ENCODE measurements at places on chromosomes 1 and 21.

GRCh38 chr1:244447552-244447951 lies 4.2 kb downstream of the ADSS2 start:
- no peak for DNase-seq

GRCh38 chr1:13916530-13916929 lies 216.5 kb downstream of the PRDM2 start:
- no peak for DNase-seq

- no peak for DNase-seq
These were observed 148.7 kb downstream of the PGBD5 start for GRCh38 chr1:230277201-230278025.

GRCh38 chr1:94970783-94971182 lies 43.9 kb upstream of the CNN3 start:
- DNase-seq: no peak

DNA sequence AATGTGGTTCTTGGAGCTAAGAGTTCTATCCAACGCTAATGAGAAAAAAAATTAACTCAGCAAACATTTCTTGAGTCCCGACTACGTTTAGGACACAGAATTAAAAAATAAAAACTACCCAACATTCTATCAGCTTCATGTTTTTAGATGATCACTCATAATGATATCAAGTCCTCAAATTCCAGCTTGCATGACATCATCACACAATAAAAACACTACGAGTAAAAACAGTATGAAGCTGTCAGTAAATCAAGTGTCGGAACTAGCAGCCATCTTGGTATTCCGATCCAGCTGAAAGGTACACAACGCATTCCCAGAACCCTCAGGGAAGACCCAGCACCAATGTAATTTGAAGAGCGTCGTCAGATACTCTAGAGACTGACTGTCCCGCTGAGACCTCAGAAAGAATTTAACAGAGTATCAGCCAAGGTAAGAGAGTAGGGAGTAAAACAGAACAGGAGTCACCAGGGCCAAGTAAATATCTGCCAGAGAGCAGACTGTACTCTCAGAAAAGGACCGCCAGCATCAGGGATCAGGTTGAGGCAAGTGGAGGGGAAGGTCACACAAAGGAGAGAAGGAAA lies 57.0 kb downstream of the NRIP1 start:
- no peak for DNase-seq

GRCh38 chr1:29399465-29399864 lies 163.1 kb downstream of the PTPRU start:
- no peak for DNase-seq

GRCh38 chr1:200130552-200130951 lies 103.0 kb downstream of the NR5A2 start:
- no peak for DNase-seq

DNA sequence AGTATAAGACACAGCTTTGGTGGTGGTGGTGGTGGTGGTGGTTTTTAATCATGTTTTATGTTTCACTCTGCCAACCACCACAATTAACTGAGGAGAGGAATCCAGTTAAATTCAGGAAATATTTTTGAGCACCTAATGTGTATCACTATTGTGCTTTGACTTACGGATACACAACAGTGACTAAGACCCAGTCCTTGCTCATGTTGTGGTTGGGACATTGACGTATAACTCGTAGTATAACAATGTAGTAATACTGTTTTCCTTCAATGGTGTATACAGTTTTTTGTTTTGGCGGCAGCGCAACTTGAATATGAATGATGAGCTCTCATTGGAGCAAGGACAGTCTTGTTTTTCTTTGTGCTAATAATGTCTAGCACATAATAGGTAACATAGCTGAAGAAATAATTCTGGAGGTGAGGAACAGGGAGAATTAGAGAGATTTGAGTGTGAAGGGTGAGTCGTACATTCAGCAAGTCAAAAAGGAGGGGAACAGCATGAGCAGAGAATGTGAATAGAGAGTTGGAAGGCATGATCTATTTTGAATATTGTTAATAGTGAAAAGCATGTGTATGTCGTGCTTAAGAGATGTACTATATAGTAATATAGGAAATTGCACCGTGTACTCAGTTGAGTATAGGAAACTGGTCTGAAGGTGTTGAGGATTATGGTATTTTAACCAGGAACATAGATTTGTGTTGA lies 5.5 kb downstream of the CACYBP start:
- DNase-seq: no peak

DNA sequence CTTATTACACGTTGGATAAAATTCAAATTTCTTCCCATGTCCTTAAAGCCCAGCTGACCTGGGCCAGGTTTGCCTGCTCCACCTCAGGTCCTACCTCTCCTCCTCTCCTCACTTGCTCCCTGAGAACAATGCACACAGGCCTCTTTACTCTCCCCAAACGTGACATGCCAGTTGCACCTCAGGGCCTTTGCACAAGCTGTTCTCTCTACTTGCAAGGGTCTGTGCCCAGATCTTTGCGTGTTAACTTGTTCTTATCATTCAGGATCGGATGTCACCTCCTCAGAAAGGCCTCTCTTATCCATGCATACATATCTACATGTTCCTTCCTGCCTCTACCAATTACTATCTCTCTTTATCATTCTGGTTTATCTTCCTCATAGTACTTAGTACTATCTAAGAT lies 14.7 kb upstream of the LEFTY1 start:
- DNase-seq: no peak

DNA sequence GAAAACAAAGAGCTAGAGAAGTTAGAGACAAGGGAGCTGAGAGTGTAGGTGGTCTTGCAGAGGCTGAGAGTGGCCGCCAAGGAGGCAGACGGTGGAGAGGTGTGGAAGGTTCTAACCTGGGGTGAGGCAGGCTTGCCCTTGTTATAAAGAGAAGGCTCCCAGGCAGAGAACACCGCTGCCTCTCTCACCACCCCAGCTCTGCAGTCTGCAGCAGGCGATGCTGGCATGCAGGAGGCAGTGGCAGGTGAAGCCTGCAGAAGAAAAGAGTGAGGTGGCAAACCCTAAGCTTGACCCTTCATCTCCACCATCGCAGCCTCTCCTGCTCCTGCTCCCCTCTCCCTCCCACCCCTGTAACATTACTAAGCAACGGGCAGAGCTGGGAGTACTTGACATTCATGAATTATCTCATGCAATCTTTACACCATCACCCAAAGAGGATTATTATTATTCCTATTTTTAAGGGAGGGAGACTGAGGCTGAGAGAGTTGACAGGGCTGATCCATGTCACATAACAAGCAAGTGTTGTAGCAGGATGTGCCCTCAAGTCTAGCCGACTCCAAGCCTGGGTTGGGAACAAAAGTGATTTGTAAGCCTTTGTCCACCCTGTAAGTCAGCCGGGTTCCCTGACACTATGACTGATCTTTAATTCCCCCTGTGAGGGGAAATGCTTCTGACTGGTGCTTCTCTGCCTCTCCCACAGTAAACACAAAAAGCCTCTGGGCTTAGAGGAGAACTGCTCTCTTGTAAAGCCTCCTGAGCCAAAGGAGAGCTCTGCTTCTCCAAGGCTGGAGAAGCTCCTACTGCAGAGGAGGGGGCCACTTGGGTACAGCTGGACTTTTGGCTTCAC lies 36.1 kb downstream of the KANK4 start:
- DNase-seq: no peak

GRCh38 chr1:154276797-154277196 lies 4.4 kb downstream of the HAX1 start:
- no peak for DNase-seq

DNA sequence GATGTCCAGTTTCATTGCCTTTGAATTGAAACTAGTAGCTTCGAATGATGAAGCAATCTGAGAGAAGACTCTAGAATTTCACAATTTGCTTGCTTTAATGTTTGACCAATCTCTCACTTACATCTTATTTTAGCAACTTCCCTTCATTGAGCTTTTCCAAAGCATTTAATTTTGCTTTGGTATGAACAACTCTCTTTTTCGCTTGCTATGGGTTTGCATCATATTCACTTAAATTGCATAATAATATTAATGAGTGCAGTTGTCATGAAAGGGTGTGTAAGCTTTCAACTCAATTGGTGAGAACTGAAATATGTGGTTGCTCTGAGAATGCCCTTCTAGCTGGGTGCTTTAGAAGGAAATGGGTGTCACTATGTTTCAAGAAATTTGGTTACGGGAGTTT lies 309.2 kb downstream of the HLX start:
- no peak for DNase-seq

- peak; percentile 26 for DNase-seq
These were observed 18.7 kb downstream of the STK40 start for GRCh38 chr1:36367066-36367465.

- DNase-seq: no peak
These were observed 757 bp upstream of the SPSB1 start for GRCh38 chr1:9291914-9292360.

- DNase-seq: no peak
These were observed 61.0 kb downstream of the MATN1 start for GRCh38 chr1:30662291-30662840.

DNA sequence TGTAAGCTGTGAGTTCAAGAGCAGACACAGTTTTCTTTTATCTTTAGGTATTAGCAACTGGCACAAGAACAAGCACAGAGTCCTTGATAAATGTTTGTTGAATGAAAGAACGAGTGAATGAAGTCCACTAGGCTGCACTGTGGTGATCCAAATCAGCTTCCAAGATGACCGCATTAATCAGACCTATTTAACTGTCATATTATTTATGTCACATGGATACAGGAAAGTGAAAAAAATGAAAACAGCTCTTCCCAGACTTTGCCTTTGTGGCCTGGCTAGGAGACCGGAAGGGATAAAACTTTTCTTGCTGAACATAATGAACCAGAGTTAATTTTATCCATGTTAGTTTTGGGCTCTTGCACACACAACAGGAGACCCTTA lies 261.3 kb downstream of the TNR start:
- no peak for DNase-seq

DNA sequence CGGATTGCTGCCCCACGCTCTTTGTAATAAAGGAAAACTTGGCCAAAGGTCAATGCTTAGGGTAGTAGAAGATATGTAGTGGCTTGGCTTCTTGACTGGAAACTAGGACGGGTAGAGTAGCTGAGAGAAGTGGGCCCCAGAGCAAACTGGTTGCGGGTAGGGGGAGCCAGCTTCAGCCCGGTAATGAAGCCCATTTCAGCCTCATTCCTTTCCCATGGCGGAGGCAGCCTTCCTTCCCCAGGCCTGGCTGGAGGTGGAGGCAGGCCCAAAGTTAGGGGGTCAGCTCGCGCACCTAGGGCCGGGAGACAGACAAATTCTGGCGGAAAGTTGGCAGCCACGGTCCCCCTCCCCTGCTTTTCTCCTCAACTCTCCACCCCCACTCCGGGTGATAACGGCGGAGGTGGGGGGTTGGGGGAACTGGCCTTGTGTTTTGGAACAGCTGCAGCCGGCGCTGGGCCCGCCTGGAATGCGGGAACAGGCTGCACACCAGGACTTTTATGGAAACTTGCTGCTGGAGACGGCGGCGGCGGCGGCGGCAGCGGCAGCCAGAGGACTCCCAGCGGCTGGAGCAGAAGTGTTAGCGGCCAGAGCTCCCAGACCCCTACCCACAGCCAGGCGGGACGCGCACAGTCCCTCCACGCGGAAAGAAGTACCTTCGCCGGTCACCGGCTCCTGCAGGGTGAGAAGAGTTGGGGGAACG lies at the start of gene NEXN:
TSS of gene NEXN (plus strand) at position 544 of the 700 bp plus-strand sequence. CDS start 27,483 bp downstream, outside the sequence.
- DNase-seq: peak; percentile 33

- DNase-seq: no peak
These were observed 68.9 kb upstream of the ACTRT2 start for GRCh38 chr1:2952371-2952770.
